ENCODE measurements at places on chromosomes 16 and 17.
A peak's percentile ranks its signal among the peaks of the same experiment; 100 is the strongest.

DNA sequence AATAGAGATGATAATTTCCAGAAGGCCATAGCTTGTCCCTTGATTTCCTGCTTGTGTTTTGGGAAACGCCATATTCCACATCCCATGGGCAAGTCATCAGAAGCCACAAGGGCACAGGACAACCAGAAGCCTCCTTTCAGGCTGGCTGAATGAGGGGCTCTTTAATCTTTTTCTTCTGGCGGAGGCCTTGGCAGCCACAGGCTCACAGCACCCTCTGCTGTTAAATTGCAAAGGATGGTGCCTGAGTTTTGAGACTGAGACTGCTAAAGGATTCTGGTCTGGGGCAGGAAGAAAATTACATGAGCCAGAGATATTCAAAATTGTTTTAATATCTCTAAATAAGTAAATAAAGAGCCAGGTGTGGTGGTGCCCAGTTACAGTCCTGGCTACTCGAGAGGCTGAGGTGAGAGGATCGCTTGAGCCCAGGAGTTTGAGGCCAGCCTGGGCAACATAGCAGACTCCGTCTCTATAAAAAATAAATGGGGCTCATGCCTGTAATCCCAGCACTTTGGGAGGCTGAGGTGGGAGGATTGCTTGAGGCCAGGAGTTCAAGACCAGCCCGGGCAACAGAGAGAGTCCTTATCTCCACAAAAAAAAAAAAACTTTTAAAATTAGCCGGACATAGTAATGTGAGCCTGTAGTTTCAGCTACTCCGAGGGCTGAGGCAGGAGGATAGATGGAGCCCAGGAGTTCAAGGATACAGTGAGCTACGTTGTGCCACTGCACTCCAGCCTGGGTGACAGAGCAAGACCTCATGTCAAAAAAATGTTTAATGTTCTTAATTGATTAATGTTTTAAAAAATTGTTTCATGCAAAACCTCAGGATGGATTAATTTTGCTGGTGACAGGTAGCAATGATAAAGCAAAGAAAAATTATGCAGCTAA, 26.3 kb downstream of the AARSD1 start:
- peak; percentile 59 for DNase-seq

DNA sequence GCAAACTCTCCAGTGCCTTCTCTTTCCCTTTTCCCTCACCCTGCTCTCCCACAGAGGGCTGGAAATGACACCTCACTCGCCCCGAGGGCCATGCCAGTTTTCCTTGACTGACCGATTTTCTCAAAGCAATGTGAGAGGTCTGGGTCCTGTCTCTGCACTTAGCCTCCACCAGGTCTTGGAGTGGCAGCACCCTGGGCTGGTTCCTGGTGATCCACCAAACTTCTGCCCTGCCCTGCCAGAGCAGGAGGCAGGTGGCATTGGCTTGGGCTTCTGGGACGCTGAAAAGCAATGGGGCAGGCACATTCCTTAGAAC, 97.5 kb downstream of the RAB11FIP4 start:
- DNase-seq, result no peak

DNA sequence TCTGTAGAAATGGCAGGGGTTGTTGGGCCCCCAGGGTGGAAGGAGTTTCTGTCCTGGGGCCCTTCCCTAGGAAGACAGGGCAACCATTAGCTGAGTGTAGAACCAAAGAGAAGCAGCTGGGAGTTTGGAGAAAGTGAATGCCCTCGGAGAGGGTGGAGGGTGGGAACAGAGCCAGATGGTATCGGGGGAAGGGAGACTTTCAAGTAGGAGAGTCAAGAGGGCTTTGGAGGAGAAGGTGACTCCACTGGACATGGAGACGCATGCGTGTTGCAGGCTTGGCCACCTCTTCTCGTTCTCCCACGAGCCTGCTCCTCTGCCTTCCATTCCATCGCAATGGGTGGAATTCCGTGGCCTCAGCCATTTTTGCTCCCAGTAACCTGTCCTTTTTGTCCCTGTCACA, 19.4 kb downstream of the SLC47A1 start:
- no peak for DNase-seq

DNA sequence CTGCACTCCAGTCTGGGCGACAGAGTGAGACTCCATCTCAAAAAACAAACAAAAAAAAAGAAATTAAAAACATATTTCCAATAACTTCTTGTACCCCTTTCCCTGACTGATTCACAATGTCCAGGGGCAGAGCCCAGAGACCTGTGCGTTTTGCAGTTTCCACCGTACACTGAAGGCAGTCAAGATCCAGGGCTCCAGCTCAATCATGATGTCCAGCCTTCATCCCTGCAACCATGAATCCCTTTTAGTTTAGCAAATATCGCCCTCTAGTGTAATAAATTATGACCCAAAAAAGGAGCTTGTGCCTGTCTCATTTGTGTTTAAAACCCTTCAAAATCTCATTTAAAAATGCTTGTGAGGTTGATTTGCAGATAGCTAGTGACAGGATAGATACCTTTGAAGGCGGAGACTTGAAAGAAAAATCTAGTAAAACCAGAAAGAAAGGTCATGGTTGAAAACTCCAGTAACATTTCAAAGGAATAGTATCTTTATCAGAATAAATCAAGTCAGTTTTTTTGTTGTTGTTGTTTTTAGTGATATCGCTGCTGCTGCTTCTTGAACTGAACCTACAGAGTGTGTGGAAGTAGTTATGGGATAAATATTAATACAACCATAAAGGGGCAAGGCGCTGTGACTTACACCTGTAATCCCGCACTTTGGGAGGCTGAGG, 3.7 kb upstream of the ERN1 start:
- DNase-seq, result peak; percentile 64

- DNase-seq, result no peak
Measured at GRCh38 chr17:14332331-14332730, 31.4 kb downstream of the HS3ST3B1 start.

GRCh38 chr17:11241611-11242226, 706 bp downstream of the SHISA6 start:
- DNase-seq, result no peak

GRCh38 chr17:19987897-19988296, 10.3 kb upstream of the AKAP10 start:
- no peak for DNase-seq

DNA sequence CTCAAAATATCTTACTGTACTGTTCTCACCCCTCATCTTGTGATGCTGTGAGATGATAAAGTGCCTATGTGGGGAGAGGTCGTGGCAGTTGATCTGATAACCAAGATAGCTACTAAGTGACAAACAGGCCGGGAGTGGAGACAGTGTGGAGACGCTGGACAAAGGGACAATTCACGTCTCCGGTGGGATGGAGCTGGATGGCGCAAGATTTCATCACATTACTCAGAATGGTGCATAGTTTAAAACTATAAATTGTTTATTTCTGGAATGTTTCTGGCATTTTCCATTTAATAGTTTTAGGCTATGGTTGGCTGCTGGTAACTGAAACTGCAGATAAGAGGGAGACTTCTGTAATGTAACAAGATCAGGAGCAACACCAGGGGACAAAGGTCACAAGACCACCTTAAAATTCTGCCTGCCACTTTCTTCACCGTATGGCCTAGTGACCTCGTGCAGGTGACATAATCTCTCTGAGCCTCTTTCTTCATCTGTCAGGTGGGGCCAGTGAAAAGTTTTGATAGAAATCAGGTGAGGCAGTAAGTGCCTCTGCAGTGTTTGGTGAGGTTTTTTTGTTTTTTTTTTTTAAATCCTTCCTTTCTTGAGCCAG, 54.4 kb upstream of the LGALS9 start:
- no peak for DNase-seq

- DNase-seq, result peak; percentile 72
Measured at GRCh38 chr17:73281928-73282327, 20.2 kb upstream of the CPSF4L start.

DNA sequence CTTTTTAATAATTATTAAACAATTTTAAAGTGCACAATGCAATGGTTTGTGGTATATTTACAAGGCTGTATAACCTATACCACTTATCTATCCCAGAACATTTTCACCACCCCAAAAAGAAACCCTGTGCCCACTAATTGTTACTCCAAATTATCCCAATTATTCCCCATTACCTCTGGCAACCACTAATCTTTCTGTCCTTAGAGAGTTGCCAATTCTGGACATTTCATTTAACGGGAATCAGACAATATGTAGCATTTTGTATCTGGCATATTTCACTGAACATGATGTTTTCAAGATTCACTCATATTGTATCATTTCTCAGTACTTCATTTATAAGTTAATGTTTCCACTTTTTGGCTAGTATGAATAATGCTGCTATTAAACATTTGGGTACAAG, 103.1 kb upstream of the NACA2 start:
- no peak for DNase-seq

DNA sequence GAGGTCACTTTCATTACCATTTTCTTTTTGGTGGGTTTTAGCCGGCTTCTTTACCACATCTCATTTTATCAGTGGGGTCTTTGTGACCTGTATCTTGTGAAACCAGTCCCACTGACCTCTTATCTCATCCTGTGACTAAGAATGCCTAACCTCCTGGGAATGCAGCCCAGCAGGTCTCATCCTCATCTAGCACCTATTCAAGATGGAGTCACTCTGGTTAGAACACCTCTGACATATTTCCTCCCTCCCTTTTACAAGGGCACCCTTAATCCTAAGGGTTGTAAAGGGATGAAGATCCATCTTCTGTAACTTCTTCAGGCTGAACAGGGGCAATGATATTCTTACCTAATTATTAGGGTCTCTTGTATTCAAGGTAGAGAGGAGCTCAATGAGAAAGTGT, 107.9 kb upstream of the HAS3 start:
- no peak for DNase-seq

GRCh38 chr17:3847165-3847670, 1.2 kb upstream of the NCBP3 start:
- DNase-seq, result no peak

- DNase-seq, result no peak
Measured at GRCh38 chr16:11700264-11701029, 32.2 kb downstream of the SNN start.
